Stimulated activated CD8-positive, alpha-beta memory T cell treated with anti-CD3 and anti-CD28 coated beads, Interleukin-15, amount 100 ng/mL, for 24 hours (primary cell): ENCODE measurements at places on chromosomes 4 and X.

DNA sequence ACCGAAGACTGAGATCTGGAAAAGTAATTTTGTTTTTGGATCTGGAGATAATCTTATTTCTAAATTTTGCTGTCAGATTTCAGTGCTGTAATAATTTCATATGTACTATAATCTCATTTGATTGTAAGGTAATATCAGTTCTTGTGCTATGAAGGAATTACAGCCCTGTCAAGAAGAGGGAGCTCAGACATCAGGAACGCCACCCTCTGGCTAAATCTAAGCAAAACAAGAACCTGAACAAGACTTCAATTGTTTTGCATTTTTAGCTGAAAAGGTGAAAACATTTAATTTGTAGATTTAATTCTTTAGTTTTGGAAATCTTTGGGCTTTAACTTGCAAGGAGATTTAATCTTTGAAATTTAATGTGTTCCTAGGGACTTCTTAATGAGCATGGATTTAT is 525.4 kb upstream of the HS3ST1 start:
- no peak for DNase-seq

- DNase-seq, result no peak
These were observed 20.6 kb downstream of the FBXO8 start for GRCh38 chr4:174262624-174263444.

DNA sequence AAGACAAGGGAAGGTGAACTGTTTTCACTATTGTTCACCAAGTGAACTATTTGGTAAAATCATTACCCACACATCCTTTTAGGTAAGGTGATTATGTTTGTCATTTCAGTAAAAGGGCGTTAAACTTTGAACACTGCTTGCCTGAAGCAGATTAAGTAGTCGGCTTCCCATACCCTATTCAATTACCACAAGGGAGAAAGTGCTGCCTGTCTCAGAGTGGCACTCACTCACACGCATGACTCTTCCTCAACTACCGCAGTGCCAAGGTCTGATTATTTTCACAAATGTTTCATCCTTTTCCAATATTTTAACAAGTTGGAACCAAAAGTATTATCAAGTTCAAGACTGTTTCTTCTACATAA is 11.0 kb downstream of the VEGFC start:
- no peak for DNase-seq

DNA sequence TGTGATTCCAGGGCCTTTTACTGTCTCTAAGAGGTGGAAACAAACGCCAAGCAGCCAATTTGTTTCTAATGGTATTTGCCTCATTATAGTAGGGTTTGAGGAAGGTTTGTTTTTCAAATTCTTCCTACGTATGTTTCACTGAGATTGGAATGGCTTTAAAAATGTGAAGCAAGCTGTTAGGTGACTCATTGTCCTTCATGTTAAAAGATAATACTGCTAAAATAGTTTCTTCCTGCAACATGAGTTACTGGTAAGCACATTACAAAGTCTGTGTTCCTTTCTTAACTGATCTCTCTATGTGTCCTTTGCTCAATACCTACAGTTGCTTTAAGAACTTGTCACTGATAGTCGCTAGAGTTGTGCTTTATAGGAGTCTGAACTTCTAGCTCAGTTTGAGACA is 1183.9 kb downstream of the RPA4 start:
- no peak for DNase-seq

DNA sequence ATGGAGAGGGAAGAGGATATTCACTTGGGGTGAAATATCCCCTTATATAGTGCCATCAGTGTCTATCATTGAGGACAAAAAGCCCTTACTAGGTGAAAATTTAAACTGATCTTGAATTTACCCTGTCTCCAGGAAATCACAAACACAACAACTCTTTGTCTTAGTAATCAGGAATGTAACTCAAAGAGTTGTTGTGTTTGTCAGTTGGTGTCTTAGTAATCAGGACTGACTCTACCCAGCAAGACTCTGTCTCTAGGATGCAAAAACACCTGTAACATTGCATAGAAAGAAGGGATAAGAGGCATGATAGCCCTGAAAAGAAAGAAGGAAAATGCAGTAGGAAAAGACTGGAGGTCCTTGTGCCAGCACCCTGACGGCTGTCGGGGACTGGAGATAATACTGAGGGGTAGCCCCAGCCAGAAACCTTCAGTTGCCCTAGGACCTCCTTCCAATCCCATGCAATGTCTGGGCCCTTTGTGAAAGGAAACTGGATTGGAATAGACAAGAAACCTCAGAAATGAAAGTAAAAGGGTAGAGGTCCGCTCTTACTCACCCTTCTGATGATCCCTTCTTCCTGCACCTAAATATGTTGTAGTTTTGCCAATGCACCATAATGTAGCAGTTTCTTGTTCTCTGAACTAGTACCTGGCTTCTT is 45.3 kb downstream of the HMGB2 start:
- DNase-seq, result no peak

DNA sequence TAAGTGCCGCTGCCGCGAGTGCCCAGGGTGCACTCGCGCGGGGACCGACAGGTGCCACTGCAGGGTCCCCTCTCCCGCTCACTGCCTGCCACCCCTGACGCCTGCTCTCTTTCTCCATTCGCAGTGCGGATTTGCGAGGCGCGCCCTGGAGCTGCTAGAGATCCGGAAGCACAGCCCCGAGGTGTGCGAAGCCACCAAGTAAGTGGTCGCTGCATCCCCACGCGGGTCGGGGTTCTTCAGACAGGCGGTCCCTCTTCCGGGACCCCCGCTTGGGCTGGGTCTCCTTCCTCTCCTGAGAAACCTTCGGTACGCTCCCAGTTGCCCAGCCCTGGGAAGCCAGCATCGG is 547 bp downstream of the GUCY1A1 start:
- no peak for DNase-seq

- DNase-seq, result no peak
These were observed 3.3 kb upstream of the SLC25A4 start for GRCh38 chr4:185139736-185140135.

DNA sequence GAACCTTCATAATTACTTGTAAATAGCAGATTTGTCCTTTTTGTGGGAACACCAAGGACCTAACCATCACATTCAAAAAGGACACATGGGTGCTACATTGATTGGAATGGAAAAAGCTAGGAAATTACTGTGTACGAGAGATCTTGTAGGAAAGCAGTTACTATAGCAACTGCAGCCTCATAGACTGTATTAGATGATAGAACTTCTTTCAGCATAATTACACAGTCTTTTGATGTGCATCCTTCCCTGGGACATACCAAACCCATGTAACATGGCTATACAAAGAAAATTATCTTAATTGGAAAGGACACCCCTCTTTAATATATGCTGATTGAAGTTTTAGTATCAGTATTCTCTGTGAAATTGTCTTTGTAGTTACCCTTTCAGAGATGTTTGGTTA is 130.7 kb upstream of the CTSO start:
- no peak for DNase-seq

DNA sequence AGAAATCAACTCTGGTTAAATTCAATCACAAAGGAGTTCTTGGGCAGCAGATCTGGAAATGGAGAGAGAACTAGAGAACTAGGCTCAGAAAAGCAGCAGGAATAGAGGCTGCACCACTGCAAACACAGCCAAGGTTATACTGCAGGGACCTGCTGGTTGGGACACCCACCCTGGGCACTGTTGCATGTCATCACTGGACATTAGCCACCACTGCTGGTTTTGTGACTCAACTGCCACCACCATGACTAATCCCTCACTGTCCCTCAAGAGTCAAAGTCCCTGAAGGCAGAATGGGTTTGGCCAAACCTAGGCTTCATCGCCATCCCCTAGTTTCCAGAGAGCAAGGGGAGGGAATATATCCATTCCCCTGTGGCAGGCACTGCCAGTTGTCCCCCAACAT is 38.1 kb upstream of the IRAK1 start:
- no peak for DNase-seq

DNA sequence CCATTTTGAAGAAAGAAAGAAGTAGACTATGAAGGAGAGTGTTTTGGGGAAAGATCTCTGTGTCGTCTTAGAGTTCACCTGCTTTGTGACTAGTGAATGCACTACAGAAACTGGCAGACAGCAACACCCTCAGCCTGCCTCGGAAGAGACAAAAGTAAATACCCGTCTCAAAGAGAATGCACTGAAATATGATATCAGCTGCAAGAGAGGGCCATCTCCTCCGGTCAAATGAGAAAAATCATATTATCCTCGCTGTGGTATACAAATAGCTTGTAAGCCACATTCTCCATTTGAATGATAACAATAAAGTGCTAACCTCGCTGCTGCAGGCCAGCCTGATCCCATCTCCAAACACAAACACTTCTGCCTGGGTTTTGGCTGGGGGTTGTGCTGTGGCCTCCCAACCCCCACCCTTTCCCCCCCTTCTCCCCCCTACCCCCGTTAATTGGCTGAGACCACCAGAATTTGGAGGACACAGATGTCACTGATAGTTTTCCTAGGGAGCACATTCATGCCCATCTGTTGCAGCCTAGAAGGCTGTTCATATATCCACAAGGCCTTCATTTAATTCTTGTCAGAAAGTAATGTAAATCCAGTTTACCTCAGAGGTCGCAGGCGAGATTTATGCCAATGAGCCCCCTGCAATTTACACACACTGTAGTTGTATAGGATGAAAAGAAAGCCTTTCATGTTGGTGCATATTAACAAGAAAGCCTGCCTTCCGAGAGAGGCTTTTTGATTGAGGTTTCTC is 46.3 kb downstream of the ALPK1 start:
- DNase-seq, result no peak

- no peak for DNase-seq
These were observed 260.7 kb upstream of the SFRP2 start for GRCh38 chr4:154049457-154050181.

- no peak for DNase-seq
These were observed 271.2 kb downstream of the NLGN4X start for GRCh38 chrX:5957506-5957905.

DNA sequence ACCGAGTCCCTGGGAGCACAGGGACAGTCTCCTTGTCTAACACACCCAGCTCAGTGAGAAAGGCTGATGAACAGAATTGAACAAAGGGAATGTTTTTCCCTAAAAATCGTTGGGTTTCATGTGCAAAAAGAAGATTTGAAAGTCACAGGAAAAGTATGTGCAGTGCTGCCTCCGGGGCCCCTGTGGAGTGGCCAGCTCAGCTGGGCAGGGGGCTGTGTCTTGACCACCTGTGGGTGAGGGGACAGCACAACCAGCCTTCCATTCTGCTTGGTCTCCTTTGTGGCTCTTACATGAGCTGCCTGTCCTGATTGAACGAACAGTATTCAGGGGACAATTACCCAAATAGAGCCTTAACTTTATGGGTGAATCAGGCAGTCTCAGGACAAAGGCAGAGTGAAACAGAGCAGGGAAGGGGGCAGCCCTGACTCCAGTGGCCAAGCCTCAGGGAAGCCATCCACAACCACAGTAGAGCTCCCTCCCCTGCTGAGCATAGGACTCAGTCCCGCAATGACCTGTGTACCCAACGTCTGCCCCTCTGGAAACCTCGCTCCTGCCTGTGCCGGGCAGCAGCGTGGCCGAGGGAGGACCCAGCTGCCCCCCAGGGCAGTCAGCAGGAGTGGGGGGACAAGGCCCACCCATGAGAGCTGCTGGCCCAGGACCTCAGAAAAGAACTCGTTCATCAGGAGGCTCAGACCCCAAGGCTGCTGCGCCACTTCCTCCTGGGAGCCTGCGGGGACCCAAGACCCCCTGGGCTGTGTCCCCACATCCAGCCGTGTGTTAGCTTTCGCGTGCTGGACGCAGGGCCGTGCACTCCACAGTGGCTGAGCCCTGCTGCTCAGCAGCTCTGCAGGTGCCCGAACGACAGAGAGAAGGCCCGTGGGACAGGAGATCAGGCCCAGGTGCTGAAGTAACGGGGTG is 59.6 kb upstream of the MXD4 start:
- no peak for DNase-seq

DNA sequence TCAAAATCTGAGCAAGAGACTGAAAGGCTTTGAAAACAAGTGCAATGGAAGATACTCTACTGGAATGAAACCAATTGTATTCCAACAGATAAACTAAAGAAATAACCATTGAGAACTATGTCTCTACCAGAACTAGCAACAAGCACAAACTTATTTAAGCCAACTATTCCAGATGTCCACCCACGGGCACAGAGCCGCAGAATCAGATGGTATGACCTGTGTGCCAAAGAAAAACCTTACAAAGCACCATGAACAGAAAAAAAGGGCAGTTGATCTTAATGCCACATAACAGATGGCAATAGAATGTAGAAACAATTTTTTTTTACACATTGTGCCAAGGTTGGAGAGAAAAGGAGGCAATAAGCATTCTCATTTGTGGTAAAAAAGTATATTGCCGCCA is 269.3 kb upstream of the ADGRL3 start:
- no peak for DNase-seq
